ENCODE measurements at places on chromosomes 5 and 9. TPM values are rescaled to one million over a fixed set of nuclear protein-coding genes. Genes with fewer than 3 reads are reported as not detected.

PCDHGA5 gene
- 0.64 TPM for total RNA-seq

ROPN1L gene
- total RNA-seq: 0.07 TPM

GRXCR2 gene
- total RNA-seq: not detected

RANBP6 gene
- 33.4 TPM for total RNA-seq

SH3GL2 gene
- total RNA-seq: under 0.01 TPM

TMEM215 gene
- not detected for total RNA-seq
